Stimulated activated CD4-positive, alpha-beta T cell treated with anti-CD3 and anti-CD28 coated beads, Interleukin-15, amount 100 ng/mL, for 1 hour (primary cell): ENCODE measurements at places on chromosomes 1 and 21.
A peak's percentile ranks its signal among the peaks of the same experiment; 100 is the strongest.

- no peak for DNase-seq
These were observed 291.1 kb upstream of the ADGRL2 start for GRCh38 chr1:81509594-81509993.

DNA sequence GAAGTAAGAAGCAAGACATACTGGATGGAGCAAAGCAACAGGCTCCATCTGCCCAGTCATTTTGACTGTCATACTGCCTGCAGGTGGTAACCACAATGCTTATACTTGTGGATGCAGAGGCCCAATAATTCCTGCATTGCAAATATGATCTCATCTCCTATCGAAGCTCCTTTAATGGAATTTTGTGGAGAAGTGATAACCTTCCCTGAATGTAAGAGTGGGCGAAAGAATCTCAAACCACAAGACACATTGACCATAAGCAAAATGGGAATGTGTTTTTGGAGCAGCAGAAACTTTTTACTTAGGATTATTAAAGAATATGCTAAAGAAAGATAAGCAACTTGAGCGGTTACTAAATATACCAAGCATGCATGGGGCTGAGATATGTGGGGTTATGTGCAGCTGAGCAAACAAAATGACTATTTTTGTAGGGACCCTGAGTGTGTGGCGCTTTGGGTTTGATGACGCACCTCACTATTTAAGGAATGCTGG lies 77.4 kb upstream of the BACH1 start:
- no peak for DNase-seq

DNA sequence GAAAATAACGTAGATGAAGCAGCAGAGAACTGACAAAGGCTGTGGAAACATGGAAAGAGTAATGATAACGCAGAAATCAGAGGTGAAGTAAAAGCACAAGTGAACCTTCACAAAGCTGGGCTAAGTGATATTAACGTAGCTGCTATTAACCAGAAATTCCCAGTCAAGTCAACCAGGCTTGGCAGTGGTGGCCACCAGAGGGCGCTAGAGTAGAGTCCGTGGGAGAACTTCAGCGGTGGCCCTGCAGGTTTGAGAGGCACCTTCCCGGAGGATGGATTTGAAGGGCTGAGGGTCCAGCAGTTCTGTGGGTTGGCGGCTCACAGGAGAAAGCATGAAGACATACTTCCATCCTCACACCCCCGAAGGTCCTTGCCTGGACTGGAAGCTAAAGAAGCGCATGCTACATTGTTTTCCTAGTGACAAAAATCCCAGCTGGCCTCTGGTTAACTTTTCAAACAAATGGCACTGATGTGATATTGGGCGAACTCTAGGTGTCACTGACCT lies 81.7 kb upstream of the ZNF648 start:
- peak; percentile 85 for DNase-seq

DNA sequence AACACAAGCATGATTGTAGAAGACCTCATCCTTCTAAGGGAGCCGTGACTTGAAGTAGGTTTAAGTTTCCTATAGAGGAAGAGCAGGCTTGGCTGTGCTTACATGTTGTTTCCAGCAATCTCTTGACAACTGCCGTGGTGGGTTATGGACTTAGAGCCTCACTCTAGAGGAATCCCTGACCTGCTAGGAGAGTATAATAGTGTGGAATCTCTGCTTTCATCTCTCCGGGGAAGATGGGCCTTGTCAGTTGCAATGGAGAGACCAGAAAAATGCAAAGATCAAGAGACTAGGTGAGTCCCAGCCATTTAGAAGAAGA lies 137.6 kb downstream of the MIS18A start:
- DNase-seq = no peak

- DNase-seq = no peak
These were observed 109.2 kb upstream of the RAB4A start for GRCh38 chr1:229161740-229162139.

DNA sequence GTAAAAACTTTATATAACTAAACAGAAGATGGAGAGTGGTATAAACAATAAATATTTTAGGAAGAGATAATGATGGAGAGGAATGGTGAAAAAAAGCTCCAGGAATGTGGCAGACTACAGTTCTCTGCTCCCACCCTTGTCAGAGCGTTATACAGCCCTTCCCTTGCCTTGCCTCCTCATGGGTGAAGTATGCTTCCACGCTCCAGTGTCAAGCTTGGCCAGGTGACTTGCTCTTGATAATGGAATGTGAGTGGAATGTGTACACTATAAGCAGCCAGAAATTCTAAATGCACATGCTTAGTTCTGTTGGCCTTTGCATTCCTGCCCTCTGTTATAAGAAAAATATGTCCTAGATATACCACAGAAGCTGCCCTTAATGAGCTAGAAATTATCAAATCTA lies 24.7 kb upstream of the POGK start:
- no peak for DNase-seq

DNA sequence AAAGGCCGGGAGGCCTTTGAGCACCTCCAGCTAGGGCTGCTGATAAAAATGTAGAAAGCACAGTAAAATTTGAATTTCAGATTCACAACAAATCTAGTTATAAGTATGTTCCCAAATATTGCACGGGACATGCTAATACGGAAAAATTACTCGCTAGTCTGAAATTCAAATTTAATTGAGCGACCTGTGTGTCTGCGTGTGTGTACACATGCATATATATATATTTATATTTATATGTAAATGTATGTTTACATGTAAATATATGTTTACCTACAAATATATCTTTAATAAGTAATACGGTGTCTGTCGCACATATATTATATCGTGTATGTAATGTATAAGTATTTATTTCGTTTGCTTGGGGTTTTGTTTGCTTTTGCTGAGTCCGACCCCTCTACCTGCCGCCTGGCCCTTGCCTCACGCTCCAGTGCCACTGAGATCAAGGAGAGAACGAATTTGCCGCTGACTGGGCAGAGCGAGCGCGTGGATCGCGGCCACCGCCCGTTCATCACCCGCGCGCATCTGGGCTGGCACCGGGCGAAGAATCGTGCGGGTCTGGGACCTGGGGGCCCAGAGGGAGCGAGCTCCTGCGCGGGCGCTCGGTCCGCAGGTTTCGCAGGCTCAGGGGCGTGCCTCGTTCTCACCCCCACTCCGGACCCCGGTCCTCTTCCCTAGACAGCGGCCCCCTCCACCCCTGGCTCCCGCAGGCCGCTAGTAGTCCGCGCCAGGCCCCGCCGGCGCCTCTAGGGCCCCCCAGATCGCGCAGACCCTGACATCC lies 534 bp upstream of the WRAP73 start:
- peak; percentile 1 for DNase-seq

- no peak for DNase-seq
These were observed 45.6 kb upstream of the GADD45A start for GRCh38 chr1:67639361-67639760.

DNA sequence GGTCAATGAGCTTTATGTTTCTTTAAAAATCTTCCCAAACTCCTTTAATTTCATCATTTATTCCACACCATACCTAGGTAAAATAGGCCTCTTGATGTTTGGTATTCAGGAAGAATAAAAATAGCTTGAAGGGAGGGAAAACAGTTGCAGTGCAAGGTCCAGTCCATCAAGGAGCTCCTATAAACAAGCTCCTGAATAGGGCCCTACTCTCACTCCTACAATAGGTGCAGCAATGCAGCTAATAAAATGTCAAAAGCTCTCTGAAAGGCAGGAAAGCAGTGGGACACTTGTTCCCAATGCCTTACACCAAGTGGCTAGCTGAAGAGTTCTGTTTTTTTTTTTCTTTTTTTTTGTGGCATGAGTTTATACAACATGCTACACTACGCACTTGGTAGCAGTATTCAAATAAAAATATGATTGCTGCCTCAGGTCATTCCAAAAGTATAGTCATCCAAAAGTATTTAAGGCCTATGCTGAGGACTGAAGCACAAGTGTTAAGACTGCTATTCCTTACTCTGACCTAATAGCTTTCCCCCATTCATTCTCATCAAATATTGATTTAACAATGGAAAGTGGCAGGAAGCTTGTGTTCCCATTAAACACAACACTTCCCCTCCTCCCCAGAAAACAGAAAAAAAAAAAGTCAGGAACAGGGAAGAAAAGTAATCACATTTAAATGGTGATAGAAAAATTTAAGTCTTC lies 9.8 kb downstream of the TEX38 start:
- DNase-seq = no peak

GRCh38 chr1:181817091-181817490 lies 244.4 kb downstream of the ZNF648 start:
- DNase-seq = no peak

- DNase-seq = no peak
These were observed 61.1 kb upstream of the HP1BP3 start for GRCh38 chr1:20848162-20848561.

DNA sequence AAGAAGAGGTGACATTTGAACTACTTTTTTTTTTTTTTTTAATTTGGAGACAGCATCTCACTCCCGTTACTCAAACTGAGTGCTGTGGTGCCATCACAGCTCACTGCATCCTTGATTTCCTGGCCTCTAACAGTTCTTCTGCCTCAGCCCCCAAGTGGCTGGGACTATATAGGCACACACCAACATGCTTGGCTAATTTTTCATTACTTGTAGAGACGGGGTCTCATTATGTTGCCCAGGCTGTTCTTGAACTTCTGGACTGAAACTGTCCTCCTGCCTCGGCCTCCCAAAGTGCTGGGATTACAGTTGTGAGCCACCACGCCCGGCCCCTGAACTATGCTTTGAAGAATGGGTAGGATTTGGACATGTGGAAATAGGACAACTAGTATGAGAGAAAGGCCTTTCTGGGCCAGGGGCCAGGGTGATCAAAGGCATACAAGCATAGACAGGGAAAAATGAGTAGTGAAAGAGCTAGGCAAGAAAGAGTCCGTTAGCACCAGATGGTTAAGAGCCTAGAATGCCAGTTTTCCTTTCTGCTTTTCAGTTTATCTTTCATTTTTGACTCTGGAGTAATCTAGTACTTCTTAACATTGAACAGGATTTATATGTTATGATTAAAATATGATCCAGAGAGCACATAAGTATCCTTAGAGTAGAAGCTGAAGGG lies 6.3 kb downstream of the RABGAP1L start:
- DNase-seq = no peak

GRCh38 chr21:41861987-41862386 lies 17.2 kb downstream of the PRDM15 start:
- DNase-seq = no peak

- no peak for DNase-seq
These were observed 36.8 kb upstream of the ZNF648 start for GRCh38 chr1:182098301-182098700.

- no peak for DNase-seq
These were observed 1.5 kb upstream of the NHLH1 start for GRCh38 chr1:160365325-160365724.

DNA sequence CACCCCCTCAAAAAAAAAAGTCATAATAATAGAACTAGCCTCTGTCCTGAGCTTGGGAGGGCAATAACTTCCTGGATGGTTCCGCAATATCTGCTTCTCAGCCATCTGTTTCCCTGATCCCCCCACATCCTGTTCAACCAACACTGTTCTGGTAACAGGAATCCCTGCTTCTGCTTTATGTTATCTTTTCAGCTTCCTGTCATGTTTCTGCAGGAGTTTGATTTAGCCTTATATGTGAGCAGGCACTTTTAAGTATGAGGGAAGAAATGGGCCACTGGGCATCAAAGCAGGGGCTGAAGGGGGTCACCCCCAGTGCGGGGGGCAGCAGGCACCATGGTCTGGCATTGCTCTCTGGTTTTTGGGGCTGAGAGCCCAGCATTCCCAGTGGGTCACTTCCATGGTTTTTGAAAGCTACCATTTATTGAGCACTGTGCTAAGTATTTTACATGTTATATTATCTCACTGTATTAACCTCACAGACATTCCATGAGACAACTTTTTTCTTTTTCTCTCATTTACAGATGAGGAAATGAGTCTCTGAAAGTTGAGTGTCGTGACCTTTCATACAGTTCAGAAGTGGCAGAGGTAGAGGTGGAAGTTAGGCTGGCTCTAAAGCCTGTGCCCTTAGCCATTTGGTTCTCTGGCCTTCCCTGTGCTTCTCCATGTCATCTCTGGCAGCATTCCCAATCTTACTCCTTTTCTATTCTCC lies 61.9 kb downstream of the DNTTIP2 start:
- no peak for DNase-seq

- no peak for DNase-seq
These were observed 1.3 kb downstream of the CLSTN1 start for GRCh38 chr1:9822490-9822889.

DNA sequence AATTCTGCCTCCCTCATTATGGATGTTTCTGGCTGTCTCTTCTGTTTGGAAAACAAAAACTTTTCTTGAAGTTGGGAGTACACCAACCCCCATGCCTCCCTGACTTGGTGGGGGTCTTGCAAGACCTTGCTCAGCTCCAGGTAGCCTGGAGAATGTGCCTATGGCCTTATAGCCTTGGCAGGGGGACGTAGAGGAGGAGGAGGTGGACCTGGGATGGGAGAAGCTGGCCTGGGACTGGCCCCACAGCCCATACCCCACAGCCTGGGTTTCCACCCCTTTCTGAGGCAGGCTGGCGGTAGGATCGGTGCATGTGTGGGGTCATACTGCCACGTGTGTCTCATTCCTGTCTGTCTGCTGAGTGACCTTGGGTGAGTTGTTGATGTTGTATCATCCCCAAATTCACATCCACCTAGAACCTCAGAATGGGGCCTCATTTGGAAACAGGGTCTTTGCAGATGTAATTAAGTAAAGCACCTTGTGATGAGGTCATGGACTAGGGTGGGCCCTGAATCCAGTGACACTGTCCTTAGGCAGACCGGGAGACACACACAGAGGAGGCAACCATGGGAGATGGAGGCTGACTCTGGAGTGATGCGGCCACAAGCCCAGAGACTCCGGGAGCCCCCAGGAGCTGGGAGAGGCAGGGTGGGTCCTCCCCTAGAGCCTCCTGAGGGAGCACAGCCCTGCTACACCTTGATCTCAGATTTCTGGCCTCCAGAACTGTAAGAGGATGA lies 18.5 kb downstream of the OBSCN start:
- no peak for DNase-seq

- no peak for DNase-seq
These were observed 251.9 kb downstream of the DPYD start for GRCh38 chr1:97668945-97669344.

DNA sequence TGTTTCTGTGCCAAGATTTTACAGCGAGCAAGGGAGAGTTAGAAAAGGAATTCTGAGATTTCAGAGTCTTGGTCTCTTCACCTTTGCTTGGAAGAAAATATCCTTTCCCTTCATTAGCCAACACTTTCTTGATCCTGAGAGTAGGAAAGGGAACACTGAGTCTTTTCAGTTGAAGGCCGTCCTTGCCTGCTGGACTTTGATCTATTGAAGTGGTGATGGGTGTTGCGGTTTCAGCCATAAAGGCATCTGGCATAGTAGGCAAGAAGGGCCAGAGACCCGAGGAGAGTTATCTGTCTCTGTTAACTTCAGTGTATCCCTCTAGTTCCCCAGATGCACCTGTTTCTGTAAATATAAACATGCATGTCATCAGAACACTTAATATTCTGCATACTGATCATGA lies 9.7 kb downstream of the SELE start:
- DNase-seq = no peak

GRCh38 chr1:53128401-53128800 lies 14.0 kb downstream of the SLC1A7 start:
- no peak for DNase-seq

- no peak for DNase-seq
These were observed 29.1 kb upstream of the BCAR3 start for GRCh38 chr1:93710499-93711453.

DNA sequence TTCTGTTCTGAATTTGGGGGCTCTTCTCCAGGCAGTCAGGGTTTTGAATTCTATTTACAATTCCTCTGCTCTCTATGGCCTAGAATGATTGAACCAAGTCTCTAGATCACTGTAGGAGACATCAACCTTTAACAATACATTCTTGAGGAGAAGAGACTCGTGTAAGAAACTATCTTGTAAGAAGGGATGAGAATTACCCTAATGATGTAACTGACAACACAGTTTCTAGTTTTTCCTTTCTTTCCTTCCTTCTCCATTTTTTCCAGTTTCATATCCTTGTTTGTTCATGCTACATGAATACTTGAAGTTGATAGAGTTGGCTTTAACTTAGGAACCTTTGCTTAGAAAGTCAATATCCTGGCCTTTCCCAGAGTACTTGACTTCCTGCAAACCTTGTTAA lies 1.3 kb upstream of the ATP1A1 start:
- no peak for DNase-seq
